ENCODE measurements at places on chromosomes 12 and 14. TPM values are rescaled to one million over a fixed set of nuclear protein-coding genes. Genes with fewer than 3 reads are reported as not detected.

Gene KLRK1
- total RNA-seq = 80.4 TPM

Gene SLC25A47
- not detected for total RNA-seq

Gene NEMF
- 120 TPM for total RNA-seq

Gene MDGA2
- not detected for total RNA-seq

Gene NOXRED1
- 1.3 TPM for total RNA-seq

Gene CELA1
- total RNA-seq = 0.31 TPM

Gene B4GALNT1
- total RNA-seq = 1.5 TPM

- peak overlapping the region; percentile 82 for H3K27ac ChIP-seq
- H3K4me3 ChIP-seq = peak overlapping the region; percentile 87
- DNase-seq = peak; percentile 65
- H3K27me3 ChIP-seq = peaks cover 5% of the 10 kb centered on the region
- H3K36me3 ChIP-seq = no peaks in the 10 kb centered on the region
- H3K4me1 ChIP-seq = peaks cover 24% of the 10 kb centered on the region
These were observed 397.4 kb upstream of the OR4E1 start for GRCh38 chr14:22071006-22071405.

DNA sequence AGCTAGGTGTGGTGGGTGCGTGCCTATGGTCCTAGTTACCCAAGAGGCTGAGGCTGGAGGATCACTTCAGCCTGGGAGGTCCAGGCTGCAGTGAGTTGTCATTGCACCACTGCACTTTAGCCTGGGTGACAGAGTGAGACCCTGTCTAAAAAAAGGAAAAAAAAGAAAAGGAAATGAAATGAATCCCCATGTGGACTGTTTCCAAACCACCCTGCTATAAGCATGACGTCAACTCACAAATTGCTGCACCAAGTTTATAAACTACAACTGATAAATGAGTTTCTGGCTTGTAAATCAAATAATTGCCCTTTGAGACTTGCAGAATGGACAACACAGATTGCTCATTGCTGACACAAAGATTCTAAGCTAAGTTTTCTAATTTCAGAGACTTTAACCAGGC lies 51.0 kb upstream of the STK38L start:
- H3K4me3 ChIP-seq = no peak overlapping the region
- no peak for DNase-seq
- no peaks in the 10 kb centered on the region for H3K36me3 ChIP-seq
- H3K27me3 ChIP-seq = no peaks in the 10 kb centered on the region

DNA sequence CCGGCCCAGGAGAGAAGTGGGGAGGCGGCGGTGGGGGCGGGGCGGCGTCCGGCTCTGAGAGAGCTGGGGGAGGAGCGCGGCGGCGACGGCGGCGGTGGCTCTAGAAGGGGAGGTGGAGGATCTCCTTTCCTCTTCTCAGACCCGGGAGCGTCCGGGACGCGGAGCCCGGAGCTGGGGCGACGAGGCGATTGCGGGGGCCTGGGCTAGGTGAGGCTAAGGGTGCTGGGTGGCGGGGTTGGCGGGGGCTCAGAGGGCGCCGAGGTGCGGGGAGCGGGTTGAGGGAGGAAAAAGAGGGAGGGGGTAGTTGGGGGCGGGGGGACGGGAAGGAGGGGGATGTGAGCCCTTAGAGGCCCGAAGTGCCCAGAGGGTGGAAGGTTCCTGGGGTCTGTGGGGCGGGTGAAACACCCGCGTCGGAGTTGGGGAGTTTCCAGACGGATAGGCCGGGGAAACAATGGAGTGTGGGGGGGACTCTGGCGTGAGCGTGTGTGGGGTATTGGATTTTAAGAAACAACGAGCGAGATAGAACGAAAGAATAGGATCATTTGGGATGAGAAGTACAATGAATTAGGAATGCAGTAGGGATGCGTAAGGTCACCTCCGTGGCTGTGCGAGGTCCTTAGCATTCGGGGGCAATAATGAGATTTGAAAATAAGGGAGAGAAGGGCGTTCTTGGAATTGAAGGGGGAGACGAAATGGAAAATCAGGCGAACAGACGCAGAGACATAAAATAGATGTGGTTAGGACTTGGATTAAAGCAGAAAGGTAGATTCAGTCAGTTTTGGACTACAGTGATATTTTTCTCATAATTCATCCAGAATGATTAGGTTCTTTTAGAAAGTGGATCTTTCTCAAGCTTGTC lies at the start of gene SPATS2:
TSS of gene SPATS2 (plus strand) at position 82 of the 859 bp plus-strand sequence. CDS start 93,551 bp downstream, outside the sequence.
- H3K4me3 ChIP-seq = peak within 1 kb of the TSS; percentile 88
- no peaks in the 10 kb centered on the region for H3K36me3 ChIP-seq
- DNase-seq = no peak
- no peaks in the 10 kb centered on the region for H3K27me3 ChIP-seq
- peaks cover 26% of the 10 kb centered on the region for H3K4me1 ChIP-seq
- H3K27ac ChIP-seq = peak within 1 kb of the TSS; percentile 69

DNA sequence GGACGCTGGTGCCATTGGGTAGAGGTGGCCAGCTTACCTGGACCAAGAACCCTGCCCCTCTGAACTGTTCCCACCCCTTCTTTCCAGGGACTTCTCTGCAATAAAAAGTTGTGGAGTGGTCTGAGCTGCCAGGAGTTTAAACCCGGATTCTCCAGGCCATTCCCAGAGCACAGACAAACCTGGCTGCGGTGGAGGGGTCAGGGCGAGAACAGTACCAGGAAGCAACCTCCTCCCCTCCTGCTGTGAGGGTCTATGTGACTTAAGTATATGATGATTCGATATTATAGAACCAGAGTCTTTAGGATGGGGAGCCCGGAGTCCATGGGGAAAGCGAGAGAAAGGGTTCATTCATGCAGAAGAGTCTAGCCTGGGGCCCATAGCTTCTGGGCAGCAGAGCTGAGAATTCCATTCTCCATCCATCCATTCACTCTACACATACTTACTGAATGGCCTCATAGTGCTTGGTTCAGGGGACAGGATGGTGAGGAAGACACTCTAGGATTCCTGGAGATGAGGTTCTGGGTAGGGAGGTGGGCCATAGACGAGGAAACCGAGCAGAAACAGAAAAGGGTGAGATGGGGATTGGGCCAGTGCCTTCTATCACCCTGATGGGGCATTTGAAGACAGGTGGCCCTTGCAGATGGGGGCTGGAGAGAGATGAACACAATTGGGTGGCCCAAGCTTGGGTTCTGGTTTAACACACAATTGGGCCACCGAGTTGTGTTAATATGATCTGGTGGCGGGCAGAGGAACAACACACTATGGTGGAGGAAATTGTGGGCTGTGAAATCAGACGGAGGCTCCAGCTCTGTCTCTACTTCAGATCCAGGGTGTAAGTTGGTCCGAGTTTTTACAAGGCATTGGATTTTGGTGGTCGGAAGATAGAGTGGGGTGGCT lies 5.2 kb downstream of the KRT86 start:
- H3K4me1 ChIP-seq = peaks cover 10% of the 10 kb centered on the region
- H3K27me3 ChIP-seq = peaks cover 20% of the 10 kb centered on the region
- H3K36me3 ChIP-seq = no peaks in the 10 kb centered on the region
- H3K4me3 ChIP-seq = no peak overlapping the region

GRCh38 chr14:44204061-44204835 lies 302.8 kb downstream of the FSCB start:
- no peaks in the 10 kb centered on the region for H3K27me3 ChIP-seq
- DNase-seq = no peak
- no peaks in the 10 kb centered on the region for H3K36me3 ChIP-seq
- H3K27ac ChIP-seq = no peak overlapping the region

All from natural killer cell treated with Interleukin-12 subunit alpha and Interleukin-12 subunit beta and Interleukin-15 and Interleukin-18, amount 100 ng/mL, for 72 hours (primary cell).